ENCODE measurements at places on chromosomes 1 and 21.

DNA sequence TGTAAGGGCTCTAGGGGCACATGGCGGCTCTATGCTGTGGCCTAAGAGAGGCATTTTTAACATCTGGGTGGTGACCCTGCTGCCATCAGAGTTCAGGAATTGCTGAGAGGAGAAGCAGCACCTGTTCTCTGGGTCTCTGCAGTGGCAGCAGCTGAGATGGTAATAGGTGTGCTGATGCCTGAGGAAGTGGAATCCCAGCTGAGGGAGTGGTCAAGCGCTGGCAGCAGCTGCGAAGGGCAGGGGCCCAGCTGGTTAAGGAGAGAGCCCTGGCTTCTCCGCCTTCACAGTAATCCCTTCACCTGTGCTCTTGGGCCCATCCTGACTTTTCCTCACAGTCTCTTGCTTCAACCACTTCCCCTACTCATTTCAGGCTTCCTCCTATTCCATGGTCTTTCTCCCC lies 39.8 kb downstream of the GJA5 start:
- no peak for DNase-seq

GRCh38 chr1:155105604-155106011 lies 22.1 kb upstream of the EFNA1 start:
- DNase-seq: no peak

- DNase-seq: peak; percentile 74
These were observed 1.1 kb downstream of the LUZP1 start for GRCh38 chr1:23167353-23168078.

GRCh38 chr1:206557636-206558473 lies 50.5 kb downstream of the RASSF5 start:
- no peak for DNase-seq

GRCh38 chr1:62358665-62359373 lies 39.6 kb upstream of the KANK4 start:
- no peak for DNase-seq

DNA sequence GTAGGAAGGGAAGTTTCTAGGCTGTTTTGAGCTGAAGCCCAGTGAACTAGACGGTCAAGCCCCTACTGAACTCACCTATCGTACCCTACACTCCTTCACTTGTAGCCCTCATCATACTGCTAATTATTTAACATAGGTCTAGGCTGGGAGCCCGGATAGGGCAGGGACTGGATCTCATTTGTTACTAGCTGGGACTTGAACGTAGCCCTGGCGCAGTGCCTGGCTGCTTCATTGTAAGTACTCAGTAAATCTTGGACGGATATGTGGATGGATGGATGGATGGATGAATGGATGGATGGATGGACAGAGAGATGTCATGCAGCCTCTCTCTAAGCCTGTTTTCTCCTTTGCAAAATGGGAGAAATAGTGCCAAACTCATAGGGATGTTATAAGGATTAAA lies 129.2 kb downstream of the EPHB2 start:
- DNase-seq: no peak

DNA sequence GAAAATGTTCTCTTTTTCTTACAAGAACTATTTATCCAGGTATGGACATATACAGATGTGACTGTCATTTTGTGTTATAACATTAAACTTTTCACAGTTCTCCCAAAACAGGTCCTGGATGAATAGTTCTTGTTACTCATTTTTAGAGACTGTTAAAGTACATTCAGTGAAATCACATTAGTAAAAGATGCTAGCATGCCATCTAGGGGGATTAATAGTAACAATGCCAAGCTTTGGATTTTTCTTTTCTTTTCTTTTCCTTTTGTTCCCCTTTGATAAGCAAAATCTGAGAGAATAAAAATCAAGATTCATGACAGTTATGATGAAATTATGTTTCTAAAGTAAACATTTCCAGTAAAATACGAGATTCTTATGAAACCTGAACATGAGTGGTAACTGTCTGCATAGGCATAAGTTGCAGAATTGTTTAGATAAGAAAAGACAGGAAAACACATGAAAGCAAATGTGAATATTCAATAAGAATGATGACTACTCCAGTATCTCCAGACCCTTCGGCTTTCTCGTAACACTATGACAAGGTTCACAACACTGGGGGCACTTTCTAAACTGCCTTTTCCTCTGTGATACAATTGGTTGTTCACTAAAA lies 77.5 kb downstream of the TPR start:
- DNase-seq: no peak

DNA sequence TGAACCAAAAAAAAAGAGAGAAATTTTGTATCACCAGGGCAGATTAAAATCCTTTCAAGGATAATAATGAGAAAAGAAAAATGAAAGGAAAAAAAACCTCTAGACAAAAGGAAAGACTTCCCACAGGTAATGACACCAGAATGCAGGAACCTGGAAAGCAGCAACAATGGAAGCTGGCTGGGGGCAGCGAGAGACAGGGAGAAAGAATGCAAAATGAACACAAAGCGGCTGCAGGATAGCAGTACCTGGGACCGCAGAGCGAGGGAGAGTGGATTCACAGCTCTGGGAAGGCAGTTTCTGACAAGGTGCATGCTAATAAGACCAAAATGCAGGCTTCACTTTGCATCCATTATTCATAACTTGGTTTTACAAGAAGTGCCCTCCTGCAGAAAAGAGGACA lies 349.0 kb downstream of the SIPA1L2 start:
- DNase-seq: no peak

DNA sequence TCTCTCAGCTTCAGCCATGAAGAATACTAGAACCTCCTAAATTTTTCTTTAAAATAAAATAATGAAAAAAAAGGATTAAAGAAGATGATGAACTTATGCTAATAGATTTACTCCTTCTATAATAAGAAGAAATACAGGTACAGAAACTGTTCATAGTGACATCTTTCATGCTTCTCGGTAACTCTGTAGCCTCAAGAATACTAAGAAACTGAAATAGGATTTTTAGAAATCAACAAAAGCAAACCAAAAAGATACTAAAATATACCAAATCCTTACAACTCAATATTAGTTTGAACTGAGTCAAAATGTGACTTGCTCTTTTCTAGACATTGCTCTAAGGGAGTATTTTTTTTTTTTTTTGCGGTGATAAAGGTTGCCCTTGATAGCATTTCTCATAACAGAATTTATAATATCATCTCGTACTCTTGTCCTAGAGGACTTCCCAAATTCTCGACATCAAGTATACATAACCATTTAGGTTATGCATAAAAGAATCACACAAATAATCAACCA lies 42.8 kb downstream of the ZZZ3 start:
- no peak for DNase-seq

DNA sequence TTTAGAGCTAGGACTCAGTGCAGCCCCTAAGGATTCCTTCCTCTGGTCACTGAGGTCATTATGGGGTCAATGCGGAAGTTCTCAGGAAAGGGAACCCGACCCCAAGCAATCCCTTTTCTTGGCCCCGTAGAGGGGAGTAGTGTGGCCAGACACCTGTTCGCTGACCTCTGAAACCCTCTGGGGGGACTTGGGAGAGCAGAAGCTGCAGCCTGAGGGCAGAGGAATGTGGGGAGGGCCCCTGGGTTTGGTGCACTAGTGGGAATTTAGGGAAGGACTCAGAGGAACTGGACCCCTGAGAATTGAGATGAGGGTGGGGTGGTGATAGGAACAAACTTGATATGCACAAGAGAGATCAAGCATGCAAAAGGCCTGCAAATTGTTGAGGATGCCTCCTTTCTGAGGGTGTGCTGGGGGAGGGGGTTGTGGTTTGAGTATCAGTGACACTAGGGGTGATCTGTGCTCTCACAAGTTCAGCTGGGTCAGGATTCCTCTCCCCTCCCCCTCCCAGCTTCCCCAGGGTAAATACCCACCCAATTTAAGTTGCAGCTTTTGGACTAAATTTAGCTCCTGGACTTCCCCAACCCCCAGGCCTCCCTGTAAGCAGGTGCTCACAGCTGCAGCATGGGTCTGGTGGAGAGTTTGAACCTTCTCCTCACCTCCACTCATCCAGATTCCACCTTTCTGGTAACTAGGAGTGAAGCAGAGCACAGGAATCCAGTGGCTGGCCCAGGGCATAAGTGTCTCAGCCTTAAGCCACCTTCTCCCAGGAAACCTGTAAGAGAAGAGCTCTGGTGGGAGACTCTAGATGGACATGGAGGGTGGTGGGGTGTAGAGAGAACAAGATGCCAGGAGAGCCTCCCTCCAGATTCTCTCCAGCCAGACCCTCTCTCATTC lies 13.5 kb downstream of the ADAMTSL4 start:
- DNase-seq: no peak

DNA sequence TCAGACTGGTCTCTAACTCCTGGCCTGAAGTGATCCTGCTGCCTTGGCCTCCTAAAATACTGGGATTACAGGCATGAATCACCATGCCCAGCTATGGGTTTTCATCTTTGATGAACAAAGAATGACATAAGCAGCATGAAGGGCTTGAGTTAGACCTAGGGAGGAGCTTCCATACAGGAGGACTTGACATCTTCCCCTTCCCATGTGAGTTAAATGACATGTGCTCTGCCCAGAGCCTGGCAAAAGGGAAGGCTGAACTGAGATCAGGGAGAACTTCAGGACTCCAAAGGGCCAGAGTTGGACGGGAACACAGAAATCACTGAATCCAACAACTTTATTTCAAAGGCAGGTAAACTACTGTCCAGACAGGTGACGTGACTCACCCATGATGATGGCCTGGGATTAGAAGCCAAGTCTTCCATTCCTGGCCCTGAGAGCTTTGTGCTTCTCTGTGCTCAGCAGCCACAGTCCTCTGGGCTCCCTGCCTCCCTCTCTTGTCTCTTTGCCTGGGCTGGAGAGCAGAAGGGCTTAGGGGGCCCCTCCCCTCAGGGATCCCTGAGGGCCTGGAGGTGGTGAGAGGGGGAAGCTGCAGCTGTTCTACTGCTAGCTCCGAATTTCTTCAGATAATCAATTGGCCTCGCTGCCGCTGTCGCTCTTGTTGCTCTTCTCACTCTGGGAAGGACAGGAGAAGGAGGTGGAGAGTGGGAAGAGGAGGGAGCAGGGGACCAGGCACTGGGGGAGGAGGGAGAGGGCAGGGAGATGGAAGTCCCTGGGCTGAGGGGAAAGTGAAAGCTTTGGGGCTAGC lies 7.6 kb downstream of the NHLH1 start:
- peak; percentile 12 for DNase-seq

Measured in GM23248 (cell line).